Stomach (tissue), 19 donors: ENCODE measurements at places on chromosomes 16 and 17. TPM values are rescaled to one million over a fixed set of nuclear protein-coding genes. Genes with fewer than 3 reads are reported as not detected.

RRAD gene
- total RNA-seq: 2.6 TPM

GUCY2D gene
- total RNA-seq: not detected

VWA3A gene
- 0.37 TPM for total RNA-seq

BICDL2 gene
- total RNA-seq: 67.4 TPM
